ENCODE measurements at places on chromosomes 11 and 22. TPM values are rescaled to one million over a fixed set of nuclear protein-coding genes. Genes with fewer than 3 reads are reported as not detected.

Gene TENM4
- total RNA-seq, result 4.3 TPM

Gene OR9G1
- total RNA-seq, result not detected

Gene POU2F3
- total RNA-seq, result 3.0 TPM

GRCh38 chr11:122653916-122654585 lies 1.5 kb upstream of the UBASH3B start:
- no peak for DNase-seq

Measured in upper lobe of right lung (tissue), 1 donor.